ENCODE measurements at places on chromosomes 6 and 20.

GRCh38 chr6:139378882-139379341, 4.5 kb upstream of the CITED2 start:
- DNase-seq: peak; percentile 39

GRCh38 chr6:137001977-137002302, 42.8 kb downstream of the IL20RA start:
- DNase-seq: no peak

DNA sequence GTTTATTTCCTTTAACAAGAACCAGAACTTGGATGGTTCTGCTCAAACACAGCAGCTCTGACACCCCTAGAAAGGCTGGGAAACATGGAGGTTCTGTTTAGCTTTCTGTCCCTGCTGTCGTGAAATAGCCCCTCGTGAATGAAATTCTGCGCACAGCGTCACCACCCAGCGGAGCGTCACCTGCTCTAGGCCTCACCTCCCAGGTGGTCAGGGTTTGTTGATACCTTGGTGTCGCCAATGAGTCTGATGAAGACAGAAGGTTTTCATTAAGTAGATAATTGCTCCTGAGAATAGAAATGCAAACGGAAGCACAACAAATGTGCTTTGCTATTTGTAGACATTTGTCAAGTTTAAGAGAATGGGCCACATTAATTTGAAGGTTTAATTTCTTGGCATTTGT, 135.1 kb downstream of the EDN3 start:
- no peak for DNase-seq

GRCh38 chr6:168387911-168388310, 53.1 kb upstream of the SMOC2 start:
- DNase-seq: no peak

- DNase-seq: no peak
Measured at GRCh38 chr6:10554826-10555225, 33.7 kb downstream of the GCNT2 start.

DNA sequence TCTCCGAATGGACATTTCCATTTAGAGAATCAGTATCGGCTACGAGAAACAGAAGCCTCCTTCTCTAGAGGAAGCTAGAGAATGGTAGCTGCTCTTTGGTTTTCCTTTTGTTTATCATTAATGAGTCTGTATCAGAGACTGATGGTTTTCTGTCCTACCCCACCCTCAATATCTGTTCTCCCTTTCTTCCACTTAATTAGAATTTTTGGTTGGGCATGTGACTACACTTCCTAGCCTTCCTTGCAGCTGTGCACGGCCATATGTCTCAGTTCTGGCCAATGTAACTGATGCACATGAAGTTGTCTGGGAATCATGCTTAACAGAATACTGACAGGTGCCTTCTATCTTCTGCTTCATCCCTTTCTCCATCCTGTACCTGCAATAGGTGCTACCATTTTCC, 19.0 kb downstream of the RNF24 start:
- no peak for DNase-seq

GRCh38 chr6:110786271-110786670, 29.0 kb downstream of the CDK19 start:
- no peak for DNase-seq

DNA sequence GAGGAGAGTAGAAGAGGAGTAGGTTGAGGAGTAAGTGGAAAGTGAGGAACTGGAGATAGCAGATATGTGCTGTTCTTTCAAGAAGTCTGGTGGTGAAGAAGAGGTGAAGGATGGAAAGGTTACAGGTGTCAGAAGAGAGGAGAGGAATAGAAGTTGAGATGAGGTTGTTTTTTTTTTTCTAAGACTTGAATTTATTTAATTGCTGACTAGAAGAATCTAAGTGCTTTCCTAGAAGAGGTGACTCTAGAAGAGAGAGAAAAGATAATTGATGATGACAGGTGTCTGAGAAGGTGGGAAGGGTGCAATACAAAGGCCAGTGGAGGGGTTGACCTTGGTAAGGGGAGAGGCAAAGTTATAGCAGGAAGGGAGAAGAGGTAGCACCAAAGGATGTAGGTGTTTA, 25.6 kb downstream of the NDUFAF5 start:
- no peak for DNase-seq

GRCh38 chr6:94071835-94072234, 652.5 kb upstream of the EPHA7 start:
- DNase-seq: no peak

- DNase-seq: peak; percentile 76
Measured at GRCh38 chr20:17936761-17937732, 31.5 kb downstream of the SNX5 start.

DNA sequence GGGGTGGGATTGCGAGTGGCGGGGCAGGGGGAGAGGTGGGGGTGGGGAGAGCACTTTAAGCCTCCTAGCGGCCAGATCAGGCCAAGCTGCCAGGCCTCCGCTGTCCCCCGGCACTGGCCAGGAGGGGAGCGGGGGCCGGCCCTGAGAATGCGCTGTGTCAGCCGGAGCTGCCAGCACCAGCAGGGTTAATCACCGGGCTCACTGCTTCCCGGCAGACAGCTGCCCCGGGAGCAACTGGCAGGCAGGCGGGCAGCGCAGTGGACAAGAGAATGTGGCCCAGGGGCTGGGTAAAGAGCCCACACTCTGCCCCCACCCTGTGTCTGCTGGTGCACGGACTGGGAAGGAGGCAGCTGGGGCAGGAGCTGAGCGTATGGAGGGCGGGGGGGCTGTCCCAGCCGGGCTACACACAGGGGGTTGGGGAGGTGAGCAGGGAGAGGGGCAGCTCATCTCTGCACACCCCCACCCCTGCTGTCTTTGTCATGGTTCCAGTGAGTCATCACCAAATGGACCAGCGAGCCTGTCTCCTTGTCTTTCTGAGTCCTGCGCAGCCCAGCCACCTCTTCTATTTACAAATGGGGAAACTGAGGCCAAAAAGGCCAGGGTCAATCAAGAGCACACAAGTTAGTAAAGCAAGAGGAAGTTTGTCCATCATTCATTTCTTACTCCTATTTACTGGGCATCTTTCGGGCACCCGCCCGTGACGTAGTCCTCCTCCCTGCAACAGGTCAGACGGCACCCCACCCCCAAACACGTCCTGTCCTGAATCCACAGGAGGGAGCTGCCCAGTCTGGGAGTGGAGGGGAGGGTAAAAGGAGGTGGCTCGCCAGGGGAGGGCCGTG, 2.1 kb upstream of the LAMA5 start:
- DNase-seq: peak; percentile 69

DNA sequence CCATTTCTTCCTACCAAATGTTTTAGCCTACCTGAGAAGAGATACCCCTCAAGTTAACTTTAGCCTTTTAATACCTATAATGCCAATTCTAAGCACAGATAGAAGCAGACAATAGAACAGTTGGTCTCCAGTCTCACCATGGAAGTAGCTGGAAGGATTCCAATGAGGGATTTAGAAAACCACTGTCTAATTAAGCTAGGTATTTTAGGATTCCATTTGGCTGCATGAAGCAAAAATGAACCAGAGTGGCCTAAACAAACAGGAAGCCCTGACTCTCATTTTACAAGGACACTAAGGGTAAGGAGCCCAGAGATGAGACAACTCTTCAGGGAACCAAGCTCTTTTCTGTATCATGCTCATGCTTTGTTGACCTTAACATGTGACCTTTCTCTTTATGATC, 199.2 kb downstream of the ALDH8A1 start:
- peak; percentile 93 for DNase-seq

DNA sequence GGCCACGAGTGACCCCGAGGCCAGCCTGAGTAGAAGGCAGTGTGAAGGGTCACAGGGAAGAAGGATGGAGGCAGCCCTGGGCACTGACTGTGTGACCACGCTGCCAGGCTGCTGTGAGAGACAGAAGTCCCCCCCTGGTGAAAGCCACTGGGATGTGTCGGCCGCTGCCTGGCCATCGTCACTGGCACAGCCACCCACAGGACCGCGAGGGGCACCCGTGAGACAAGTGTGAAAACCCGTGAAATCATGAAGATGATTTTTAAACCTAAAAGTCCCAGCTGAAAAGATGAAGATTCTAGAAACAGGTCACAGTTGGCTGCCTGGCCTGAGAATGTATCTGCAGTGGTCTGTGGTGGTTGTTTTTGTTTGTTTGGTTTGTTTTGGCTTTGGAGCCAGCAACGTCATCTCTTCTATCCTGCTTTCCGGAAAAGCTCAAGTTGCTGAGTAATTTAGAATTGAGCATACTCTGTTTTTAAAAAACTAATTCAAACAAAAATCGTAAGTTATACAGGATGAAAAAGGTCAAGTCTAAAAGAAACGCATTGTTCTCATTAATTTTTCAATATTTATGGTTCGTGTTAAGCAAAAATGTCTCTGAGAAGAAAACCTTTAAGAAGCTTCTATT, 94.7 kb downstream of the HUS1B start:
- DNase-seq: no peak

- no peak for DNase-seq
Measured at GRCh38 chr20:43397147-43397546, 60.5 kb upstream of the SRSF6 start.

DNA sequence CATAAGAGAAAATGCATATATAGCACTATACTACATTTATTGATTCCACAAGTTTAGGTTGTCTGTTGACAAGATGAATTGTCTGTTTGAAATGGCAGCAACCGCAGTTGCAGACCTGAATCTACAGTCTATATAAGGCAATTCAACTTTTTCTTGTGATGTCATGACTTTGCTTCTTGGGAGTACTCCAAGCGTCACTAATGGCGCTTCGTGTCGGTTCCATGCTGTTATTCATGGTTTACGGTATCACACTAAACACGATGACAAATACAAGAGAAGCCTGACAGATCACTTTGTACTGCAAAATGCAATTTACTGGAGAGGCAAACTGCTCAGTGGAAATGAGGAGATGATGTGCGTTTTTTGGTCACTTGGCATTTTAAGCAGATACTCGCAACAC, 280.3 kb upstream of the TCF21 start:
- no peak for DNase-seq

DNA sequence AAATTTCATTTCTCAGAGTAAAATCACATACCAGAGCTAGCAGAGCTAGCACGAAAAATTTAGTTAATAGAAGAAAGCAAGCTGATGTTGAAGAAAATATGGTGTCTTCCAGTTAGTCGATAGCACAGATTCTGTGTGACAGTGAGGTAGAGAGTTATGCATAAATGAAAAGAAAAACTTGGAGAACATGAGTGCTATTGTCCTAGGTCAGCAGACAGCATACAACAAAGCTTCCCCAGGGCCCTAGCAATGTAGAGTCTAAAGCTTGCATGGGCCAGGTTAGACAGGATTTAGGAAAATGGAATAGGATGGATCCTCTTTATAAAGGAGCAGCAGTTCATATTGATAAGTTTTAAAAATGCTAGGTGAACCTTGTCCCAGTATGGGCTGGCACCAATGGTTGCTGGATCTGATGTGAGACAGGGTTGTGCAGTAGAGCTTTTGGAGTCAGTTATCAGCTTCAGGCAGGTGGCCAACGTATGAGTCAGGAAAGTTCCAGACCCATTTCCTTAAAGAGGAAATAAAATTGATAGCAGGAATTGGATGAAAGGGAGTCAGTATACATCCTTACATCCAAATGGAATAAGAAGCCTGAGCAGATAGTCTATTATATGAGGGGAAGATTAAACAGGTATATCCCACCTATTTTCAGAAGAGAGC, 277.2 kb downstream of the FRK start:
- no peak for DNase-seq

DNA sequence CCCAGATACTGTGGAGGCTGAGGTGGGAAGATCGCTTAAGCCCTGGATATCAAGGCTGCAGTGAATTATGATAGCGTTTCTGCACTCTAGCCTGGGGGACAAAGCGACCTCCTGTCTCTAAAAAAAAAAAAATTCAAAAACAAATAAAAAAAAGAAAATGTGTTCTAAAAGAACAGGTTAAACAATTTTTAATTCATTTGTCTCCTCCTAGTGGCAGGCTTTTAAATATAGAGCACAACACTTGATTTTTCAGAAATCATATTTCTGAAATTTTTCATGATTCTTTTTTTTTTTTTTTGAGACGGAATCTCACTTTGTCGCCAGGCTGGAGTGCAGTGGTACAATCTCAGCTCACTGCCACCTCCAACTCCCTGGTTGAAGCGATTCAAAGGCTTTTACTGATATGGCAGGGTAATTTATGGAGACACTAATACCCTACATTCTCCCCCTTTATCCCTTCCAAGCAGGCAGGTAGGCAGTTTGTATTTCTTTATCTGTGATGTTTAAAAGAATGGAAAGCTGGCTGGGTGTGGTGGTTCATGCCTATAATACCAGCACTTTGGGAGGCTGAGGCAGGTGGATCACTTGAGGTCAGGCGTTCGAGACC, 8.7 kb upstream of the GTF3C6 start:
- peak; percentile 42 for DNase-seq

GRCh38 chr6:52049252-52050050, 38.0 kb downstream of the PKHD1 start:
- DNase-seq: peak; percentile 43

GRCh38 chr6:39266375-39266774, 37.1 kb upstream of the KCNK5 start:
- no peak for DNase-seq

DNA sequence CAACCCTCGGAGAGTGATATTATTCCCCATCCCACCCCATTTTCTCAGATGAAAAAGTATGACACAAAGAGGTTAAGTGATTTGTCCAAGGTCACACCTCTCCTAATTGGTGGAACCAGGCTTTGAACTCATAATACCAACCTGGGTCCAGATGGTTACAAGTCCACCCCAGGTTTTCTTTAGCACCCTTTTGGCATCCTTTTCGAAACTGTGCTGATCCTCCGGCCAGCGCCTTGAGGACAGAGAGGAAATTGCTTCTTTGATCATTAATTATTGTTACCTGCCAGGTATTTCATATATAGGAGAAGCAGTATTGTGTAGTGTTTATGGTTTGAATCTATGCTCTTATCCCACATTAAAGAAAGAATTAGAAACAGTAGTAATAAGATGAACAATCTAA, 29.3 kb upstream of the PDYN start:
- no peak for DNase-seq

DNA sequence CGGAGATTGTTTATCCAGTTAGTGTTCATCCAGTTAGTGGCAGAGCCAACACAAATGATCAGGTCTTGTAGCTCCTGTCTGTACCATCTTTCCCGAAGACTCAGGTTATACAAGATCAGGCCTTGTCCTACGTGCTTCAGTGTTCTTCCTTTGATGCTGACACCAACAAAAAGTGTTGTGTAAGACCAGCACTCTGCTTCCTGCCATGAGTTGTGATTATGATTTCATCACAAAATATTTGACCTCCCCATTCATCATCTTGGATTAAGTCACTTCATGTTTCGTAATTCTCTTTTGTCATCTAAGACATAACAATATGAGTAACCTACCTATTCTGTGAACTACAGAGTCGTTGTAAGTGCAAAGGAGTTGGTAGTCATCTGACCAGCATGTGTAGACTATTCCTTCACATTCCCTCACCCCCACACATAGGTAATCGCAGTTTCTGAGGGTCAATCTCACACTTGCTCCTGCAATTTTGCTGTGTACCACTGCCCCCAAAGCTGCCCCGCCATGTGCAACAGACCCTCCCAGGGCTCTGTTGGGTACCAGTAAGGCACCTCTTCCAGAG, 135.6 kb upstream of the SLC22A23 start:
- DNase-seq: peak; percentile 91

DNA sequence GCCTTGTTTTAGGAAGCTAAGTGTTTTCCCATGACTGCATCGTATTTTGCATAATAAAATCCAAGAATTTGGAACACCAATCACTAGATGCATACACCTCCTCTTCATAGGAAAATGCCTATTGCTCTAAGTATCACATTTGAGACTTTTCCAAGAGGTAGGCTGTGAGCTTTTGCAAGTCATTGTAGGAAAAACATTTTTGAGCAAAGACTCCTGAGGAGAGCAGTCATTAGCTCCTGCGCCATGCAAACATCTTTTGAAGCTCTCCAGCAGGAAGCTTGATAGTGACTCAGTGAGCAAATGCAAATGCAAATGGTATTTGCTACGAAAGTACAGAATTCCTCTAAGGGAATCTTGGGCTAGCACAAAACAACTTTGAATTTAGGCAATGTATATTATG, 750.4 kb downstream of the QKI start:
- no peak for DNase-seq

- no peak for DNase-seq
Measured at GRCh38 chr6:167851370-167851952, 24.8 kb downstream of the AFDN start.

Measured in EH (cell line).